ENCODE measurements at places on chromosomes 6 and 20.
A peak's percentile ranks its signal among the peaks of the same experiment; 100 is the strongest.

GRCh38 chr6:20572288-20572687 lies 38.0 kb downstream of the CDKAL1 start:
- no peak for DNase-seq

GRCh38 chr6:37860226-37860839 lies 40.8 kb downstream of the ZFAND3 start:
- DNase-seq = peak; percentile 17

- DNase-seq = no peak
Observed at GRCh38 chr6:152508477-152508876, 128.7 kb downstream of the SYNE1 start.

DNA sequence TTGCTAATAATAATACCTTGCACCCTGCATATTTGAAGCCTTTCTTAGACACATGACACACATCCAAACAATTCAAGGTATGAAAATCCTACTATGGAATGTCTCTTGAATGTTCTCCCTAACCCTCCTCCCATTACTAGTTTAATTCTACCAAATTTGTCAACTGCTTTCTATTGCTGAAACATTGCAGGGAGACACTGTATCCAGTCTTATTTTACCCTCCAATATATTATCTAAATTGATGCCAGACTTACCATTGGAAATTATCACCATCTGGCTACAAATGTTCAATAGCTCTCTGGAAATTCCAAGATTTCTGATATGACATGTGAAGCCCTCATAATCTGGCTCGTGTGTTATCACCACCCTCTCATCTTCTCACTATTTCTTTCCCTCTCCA lies 1027.3 kb upstream of the CITED2 start:
- DNase-seq = no peak

DNA sequence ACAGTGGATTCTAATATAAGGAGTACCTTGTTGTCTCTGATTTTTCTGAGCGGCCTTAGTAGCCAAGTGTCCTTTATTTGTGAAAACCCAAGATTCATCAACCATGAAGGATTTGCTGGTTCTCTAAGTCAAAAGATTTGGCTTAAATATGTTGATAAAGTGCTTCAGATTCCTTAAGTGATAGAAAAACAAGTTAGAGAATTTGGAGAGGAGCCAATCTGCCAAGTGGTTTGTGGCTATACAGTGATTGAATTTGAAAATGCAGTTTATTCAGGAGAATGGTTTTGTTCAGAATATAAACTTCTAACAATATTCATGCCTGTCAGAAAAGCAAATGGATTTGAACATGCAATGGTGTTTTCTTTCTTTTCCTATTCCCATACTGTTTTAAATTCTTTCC lies 54.8 kb downstream of the CAP2 start:
- no peak for DNase-seq

GRCh38 chr6:126127659-126128058 lies 141.3 kb downstream of the TRMT11 start:
- no peak for DNase-seq

- no peak for DNase-seq
Observed at GRCh38 chr20:36856691-36857635, 19.0 kb upstream of the TLDC2 start.

GRCh38 chr6:108959972-108960582 lies 111.9 kb downstream of the ARMC2 start:
- DNase-seq = no peak

GRCh38 chr20:52313341-52313963 lies 121.9 kb upstream of the ZFP64 start:
- DNase-seq = peak; percentile 60

- no peak for DNase-seq
Observed at GRCh38 chr6:53005663-53006250, 10.7 kb upstream of the GSTA4 start.

GRCh38 chr20:3135507-3136070 lies 24.1 kb downstream of the FASTKD5 start:
- no peak for DNase-seq

DNA sequence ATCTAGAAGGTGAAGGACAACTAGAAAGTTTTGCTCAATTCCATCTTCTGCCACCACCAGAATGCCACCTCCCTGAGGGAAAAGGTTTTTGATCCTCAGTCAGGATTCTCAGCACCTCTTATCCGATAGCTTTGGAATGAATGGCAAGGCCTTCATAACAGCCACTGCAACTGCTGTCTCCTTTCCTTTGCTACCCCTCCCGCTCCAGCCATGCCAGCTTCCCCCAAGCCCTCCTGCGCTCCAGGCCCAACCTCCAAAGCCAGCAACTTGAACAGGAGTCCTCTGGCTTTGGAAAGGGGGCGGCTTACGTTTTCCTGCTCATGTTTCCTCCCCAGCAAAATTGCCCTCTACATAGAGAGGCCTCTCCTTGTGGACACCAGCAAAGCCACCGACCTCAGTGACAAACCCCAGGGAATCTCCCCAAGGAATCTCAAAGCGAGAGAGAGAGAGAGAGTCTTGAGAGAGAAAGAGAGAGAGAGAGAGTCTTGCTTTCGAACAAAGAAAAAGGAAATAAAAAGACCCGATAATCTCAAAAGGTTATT lies 420 bp upstream of the BTN2A1 start:
- peak; percentile 34 for DNase-seq

DNA sequence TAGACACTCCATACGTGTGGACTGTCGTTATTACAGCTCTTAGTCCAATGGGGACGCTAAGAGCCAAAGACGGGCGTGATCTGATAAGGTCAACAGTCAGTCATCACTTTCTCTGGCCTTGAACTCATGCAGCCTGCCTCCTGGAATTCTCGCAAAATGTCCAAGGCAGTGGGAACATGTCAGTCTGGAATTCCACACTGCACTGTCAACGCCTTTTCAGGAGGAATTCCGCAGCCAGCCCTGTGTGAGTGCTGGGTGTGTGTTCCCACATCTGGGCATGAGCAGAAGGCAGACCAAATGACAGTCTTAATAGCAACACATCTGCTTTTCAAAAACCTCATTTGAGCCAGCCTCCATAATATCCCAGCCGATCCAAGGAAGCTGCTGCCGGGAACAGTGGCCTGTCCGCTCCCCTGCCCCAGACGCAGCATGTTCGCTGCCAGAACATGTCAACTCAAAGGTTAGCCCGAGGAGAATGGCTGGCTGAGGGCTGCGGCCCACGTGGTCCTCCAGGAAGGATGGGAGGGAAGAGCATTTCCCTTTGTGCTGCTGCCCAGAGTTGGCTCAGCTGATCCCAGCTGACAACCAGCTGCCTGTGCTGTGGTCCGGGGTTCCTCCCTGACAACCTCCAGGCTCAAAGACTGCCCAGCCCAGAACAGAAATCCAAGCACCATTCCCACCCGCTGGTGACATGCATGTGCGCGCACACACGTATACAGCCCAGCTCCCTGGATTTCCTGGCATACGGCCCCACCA lies 103.1 kb downstream of the SULF2 start:
- DNase-seq = no peak

DNA sequence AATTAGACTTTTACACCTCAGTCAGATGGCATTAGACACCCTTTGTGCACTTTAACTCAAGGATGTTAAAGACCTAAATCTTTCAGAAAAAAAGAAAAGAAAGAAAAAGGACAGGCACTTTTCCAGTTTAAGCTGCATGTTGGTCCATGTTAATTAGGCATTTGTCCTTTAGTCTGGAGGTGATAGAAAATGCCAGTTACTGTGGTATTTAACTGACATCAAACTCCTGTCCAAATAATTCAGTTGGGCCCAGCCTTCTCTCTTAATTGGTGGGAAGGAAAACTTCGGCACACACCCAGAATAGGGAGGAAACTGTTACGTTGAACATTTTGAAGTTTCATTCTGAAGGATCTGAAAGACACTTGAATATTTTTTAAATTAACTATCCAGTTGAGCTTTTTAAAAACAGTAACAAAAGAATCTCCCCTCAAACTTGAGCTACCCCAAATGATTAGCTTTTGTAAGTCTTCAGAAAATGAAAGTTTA lies 30.3 kb downstream of the RREB1 start:
- DNase-seq = no peak

GRCh38 chr6:89199579-89199978 lies 17.6 kb downstream of the GABRR1 start:
- DNase-seq = no peak

- DNase-seq = no peak
Observed at GRCh38 chr6:41673704-41674000, 35.4 kb downstream of the MDFI start.

DNA sequence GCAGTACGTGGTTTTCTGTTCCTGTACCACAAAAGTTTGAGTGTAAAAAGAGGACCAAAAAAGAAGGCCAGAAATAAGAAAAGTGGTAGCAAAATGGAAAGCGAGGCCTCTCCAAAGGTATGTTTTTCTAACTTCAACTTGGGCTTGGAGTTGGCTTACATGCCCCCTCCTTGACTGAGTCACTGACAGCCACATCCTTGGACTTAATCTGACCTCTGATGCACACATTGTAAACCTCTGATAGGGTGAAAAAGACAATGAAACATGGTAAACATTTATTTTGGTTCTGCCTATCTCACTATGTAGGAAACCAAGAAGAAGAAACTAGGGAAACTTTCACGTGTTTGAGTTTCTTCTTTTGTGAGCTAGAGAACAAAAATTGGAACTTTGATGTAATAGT lies 503.2 kb upstream of the ID4 start:
- no peak for DNase-seq

DNA sequence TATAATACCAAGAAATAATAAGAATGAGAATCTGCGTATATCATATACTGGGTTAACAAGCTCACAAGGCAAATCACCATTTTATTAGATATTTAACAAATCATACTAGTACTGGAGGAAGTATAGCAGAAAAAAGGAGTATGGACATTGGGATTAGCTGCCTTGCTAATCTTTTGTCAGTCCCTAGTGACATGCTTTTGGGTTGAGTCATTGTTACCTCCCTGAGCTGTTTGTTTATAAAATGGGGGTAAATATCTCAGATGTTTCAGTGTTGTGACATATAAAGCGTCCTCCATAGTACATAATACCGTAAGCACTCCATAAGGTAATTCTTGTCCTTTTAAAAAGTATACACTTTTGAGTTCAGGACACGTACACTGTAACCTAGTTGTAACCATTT lies 107.0 kb downstream of the ESR1 start:
- DNase-seq = no peak
